ENCODE measurements at places on chromosomes 11 and 22.

DNA sequence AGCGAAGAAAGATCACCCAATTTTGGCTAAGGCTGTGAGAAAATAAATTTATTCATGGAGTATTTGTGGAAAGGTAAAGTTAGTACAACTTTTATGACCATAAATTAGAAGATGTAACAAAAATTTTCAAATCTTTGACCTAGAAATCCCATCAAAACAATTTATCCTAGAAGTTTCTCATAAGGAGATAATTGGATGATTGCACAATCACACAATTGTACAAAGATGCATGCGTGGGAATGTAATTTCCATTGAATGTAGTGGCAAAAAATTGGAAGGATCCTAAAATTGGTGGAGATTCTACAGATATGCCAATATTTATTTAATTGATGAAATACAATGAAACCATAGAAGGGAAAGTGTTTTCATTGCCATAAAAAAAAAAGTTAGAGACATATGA is 11.6 kb downstream of the SRPRA start:
- DNase-seq, result no peak

DNA sequence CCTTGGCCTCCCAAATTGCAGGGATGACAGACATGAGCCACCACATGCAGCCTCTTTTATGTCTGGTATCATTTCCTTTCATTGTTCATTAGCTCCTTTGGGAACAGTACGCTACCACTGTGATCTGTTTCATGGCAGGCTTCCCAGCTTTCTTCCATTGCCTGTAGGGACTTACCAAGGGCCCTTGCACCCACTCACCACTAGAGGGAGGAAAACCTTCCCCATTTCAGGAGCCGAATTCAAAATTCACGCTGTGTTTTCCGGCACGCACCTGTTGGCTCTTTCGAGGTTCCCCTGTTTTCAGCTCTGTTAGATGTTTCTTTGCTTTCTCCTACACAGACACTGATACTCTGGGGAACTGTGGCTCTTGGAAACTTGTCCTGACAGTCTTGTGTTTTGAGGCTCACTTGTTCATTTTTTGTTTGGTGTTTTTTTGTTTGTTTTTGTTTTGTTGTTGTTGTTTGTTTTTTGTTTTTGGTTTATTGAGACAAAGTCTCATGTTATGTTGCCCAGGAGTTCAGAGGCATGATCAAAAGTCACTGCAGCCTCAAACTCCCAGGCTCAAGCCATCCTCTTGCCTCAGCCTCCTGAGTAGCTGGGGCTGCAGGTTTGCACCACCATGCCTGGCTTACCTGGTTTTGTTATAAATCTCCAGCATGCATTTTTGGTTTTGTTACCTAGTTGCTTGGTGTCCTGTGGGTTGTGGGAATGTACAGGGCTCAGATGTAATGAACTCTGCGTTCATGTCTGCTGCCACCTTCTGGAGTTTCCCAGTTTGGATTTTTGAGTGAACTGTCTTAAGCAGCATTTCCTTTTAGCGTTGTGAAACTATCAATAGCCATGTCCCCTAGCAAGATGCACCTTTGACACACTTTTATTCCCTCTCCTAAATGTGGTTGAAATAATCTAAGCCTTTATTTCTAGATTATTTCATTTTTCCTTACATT is 2.3 kb downstream of the KRTAP5-11 start:
- DNase-seq, result peak; percentile 87

- no peak for DNase-seq
Observed at GRCh38 chr11:11981840-11982239, 26.6 kb downstream of the DKK3 start.

DNA sequence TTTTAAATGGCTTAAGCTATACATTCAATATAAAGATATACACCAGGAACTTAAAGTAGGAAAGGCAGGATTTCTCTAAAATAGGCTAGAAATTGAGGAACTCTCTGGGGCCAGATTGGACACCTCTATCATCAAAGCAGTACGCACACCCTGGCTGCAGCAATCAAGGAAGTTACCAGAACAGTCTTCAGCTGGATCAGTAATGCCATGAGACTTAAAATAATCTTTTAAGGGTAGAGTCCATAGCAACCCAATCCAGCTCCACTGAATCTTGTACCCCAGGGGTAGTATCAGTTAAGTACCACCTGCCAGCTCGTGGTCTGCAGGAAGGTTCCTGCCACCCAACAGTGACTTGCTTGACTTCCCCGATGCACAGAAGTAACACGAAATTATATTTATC is 3.0 kb downstream of the RDX start:
- DNase-seq, result no peak

DNA sequence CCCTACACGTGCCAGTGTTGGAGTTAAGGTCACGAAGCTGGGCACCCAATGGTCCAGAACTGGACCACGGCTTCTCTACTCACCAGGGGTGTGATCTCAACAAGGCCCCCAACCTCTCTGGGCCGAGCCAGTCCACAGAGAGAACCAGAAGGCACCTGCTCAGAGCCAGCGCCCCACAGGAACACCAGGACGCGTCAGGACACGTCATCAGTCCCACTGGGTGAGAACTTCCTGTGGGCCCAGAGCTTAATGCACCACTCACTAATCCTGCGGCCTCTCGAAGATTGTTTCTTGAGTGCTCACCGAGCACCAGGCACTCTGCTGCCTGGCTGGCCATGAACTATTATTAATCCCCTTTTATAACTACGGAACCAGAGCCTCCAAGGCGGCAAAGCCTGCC is 10.1 kb downstream of the PHF21B start:
- DNase-seq, result no peak

DNA sequence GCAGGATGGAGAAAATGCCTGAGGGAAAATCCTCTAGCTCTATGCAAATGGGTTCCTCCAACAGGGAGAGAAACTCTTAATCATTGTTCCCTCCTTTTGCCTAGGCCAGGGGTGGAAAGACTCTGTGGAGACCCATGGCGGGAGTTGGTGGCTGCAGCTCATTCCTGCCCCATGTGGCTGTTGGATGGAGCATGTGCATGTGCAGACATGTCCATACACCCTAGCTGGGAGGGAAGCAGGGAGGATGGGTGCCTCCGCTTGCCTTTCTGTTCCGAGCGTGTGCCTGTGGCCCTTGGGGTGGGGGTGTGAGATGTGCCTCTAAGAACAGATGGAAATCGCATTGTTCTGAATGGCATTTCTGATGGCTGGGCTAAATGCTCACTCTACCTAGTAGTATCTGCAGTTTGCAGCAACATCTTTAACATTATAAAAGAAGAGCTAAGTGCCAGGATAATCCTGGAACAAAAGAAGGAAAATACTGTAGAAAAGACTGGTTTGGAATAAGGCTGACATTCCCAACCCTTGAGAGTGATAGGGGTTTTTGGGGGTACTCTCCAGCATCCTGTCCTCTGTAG is 31.7 kb downstream of the METTL15 start:
- DNase-seq, result no peak

- DNase-seq, result peak; percentile 97
Observed at GRCh38 chr11:95917193-95918036, 6.5 kb downstream of the MTMR2 start.

DNA sequence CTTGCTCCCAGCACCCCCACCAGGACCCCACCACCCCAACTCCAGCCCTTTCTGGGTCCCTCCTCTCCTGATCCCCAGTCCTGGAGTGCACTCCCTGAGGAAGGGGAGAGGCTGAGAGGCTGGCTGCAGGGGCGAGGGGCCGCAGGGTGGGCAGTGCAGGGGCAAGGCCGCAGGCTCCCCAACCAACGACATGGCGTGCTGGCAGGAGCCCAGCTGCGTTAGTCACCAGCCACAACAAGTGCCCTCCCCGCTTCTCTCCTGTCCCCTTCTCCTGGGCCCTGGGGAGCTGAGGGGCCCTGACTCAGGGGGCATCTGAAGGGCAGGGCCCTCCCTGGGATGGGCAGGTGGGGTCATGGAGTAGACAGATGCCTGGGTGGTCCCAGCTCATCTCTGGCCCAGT is 2.3 kb downstream of the CABP7 start:
- DNase-seq, result no peak

DNA sequence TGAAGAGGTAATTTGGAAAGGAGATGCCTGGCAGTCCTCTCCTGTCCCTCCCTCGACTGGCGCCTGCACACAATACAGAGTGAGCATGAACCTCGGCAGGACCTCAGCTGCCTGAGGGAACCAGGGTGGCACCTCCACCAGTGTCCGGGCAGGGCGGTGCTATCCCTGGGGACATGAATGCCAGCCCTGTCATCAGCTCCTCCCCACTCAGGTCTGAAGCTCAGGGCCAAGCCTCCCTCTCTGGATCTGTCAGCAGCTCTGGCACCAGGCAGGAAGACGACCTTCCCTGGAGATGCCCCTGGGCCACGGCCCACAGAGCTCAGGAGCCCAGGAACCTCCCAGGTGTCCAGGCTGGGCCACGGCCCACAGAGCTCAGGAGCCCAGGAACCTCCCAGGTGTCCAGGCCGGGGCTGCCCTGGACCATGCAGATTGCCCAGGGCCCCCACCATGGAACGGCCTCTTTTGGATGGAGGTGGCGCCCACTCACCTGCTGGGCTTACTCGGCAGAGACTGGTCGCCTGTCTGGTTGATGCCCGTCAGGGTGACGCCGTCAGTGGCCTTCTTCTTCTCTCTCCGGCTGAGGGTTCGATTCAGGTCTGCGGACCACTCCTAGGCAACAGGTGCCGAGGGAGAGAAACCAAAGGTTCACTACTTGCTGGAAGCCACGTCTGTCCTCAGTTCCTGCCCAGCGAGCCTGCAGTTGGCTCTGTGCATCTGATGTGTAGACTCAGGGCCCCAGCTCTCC is 21.7 kb upstream of the ARFGAP3 start:
- DNase-seq, result no peak

DNA sequence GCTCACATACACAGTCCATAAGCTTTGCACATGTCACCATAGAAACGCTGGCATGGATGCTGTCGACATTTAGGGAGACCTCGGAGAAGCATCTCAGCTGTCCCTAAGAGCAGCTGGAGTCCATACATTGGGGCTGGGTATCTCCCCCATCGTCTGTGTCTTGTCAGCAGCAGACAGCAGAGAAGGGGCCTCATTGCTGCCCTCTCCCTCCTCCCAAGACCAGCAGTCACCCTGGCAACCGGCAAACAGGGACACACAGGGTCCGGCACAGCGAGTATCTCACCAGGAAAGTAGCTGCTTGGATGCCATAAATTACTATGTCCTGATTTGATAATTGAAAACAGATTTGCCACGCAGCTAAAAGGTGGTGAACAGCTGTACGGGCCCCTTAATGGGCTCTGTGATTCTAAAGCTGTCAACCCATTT is 84.4 kb downstream of the CD44 start:
- no peak for DNase-seq

GRCh38 chr11:826227-826621 is 1.5 kb upstream of the CRACR2B start:
- no peak for DNase-seq

- DNase-seq, result no peak
Observed at GRCh38 chr11:123194337-123195187, 486 bp downstream of the CLMP start.

GRCh38 chr11:33564856-33565453 is 135.7 kb downstream of the C11orf91 start:
- DNase-seq, result no peak

- no peak for DNase-seq
Observed at GRCh38 chr22:47009304-47010101, 247.1 kb downstream of the TBC1D22A start.

- no peak for DNase-seq
Observed at GRCh38 chr11:85831050-85831449, 20.1 kb upstream of the SYTL2 start.

DNA sequence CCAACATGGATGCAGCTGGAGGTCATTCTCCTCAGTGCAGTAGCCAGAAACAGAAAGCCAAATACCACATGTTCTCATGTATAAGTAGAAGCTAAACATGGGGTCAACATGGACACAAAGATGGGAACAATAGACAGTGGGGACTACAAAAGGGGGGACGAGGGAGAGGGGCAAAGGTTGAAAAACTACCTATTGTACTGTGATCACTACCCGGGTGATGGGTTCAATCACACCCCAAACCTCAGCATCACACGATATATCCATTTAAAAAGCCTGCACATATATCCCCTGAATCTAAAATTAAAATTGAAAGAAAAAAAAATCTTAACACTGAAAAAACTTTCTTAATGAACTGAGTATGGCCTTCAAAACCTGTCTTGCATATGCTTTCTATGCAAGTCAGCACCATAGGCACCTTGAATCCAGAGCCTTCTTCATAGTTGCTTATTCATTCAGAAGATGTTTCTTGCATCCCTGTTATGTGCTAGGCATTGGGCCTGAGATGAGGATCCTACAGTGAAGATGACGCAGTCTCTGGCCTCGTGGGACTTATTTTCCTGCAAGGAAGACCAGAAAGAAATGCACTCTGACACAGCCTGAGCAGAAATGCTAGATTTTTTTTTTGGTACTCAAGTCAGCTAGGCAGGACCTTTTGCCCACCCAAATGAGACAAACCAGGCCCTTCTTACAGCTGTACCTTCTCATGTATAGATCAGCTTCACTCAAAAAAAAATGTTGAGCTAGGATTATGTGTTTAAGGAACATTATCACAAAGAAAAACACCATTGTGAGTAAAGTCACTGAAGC is 21.0 kb downstream of the NNMT start:
- peak; percentile 8 for DNase-seq

GRCh38 chr11:10355257-10355661 is 50.4 kb downstream of the ADM start:
- no peak for DNase-seq

GRCh38 chr11:30511408-30511807 is 74.7 kb downstream of the MPPED2 start:
- DNase-seq, result no peak

DNA sequence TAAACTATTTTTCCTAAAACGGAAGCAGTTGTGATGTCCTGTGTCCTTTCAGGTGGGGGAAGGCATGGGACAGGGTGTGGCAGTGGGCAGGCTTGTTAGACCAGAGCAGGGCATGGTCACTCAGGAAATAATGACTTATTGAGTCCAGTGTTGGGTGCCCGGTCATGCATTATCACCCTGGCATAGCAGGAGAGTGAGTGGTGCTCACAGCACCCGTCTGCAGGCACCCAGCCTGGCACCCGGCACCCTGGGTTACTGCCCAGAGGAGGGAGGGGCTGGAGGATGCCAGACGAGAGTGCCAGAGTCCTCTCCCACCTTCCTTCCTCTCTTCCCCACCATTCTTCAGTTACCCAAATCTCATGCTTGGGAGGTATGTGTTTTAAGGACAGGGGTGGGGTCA is 59.1 kb downstream of the ST3GAL4 start:
- DNase-seq, result no peak

DNA sequence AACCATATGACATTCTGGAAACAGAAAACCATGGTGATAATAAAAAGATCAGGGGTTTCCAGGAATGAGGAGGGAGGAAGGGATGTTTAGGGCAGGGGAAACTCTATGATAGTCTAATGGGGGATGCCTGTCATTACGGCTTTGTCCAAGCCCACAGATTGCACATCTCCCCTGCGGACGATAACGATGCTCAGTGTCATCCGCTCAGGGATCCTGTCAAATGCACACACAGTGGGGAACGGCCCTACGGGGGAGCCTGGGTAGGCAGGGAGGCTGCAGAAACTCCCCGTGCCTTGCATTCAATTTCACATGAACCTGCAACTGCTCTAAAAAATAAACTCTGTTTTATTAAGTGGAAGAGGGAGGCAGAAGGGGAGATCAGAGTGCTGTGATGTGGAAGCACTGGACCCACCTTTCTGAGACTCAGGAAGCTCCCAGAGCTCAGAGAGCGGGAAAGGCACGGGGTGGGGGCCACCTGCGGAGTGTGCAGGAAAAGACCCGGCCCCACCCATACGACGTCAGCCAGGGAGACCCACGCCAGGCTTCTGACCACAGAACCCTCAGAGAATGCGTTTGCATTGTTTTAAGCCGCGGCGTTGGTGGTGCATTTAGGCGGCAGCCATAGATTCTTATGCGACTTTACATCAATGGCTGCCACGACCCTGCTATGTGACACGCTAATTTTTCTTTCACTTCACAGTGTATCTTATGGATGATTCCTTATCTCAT is 543.5 kb downstream of the BRD1 start:
- DNase-seq, result no peak

- DNase-seq, result no peak
Observed at GRCh38 chr11:117876341-117877119, at the start of gene FXYD6. TSS of gene FXYD6 (minus strand) at chr11:117876658. CDS start at chr11:117842776, 33,882 bp downstream.

Measured in dermis microvascular lymphatic vessel endothelial cell (primary cell).